Mesothelial cell of epicardium (in vitro differentiated cells): ENCODE measurements at places on chromosomes 2 and 18. TPM values are rescaled to one million over a fixed set of nuclear protein-coding genes. Genes with fewer than 3 reads are reported as not detected.

- no peaks in the 10 kb centered on the region for H3K27me3 ChIP-seq
- peaks cover 36% of the 10 kb centered on the region for H3K4me1 ChIP-seq
- DNase-seq, result no peak
- H3K27ac ChIP-seq, result peak overlapping the region; percentile 45
- no peak overlapping the region for H3K4me3 ChIP-seq
Measured at GRCh38 chr2:190662754-190663153, 13.9 kb downstream of the NAB1 start.

DNA sequence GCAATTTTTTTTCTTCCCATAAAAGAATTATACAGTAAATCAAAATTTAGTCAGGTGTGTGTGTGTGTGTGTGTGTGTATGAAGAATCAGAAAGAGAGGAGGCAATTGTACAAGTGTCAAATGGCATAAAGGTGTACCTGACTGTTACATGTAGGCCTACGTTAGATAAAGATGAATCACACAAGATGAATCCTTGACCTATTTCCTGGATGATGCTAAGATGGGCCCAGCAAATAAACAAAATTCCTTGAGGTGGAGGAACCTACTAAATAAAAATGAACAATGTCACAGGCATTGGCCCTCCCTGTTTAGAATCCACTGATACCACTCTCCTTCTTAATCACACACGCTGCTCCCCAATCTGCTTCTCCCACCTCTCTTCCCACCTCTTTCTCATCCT is 79.7 kb upstream of the LRATD1 start:
- H3K36me3 ChIP-seq, result no peaks in the 10 kb centered on the region
- H3K4me3 ChIP-seq, result no peak overlapping the region
- no peak overlapping the region for H3K27ac ChIP-seq
- H3K27me3 ChIP-seq, result no peaks in the 10 kb centered on the region
- DNase-seq, result no peak
- H3K4me1 ChIP-seq, result peaks cover 5% of the 10 kb centered on the region

- peak overlapping the region; percentile 67 for H3K4me3 ChIP-seq
- no peaks in the 10 kb centered on the region for H3K27me3 ChIP-seq
- DNase-seq, result no peak
- peak overlapping the region; percentile 97 for H3K27ac ChIP-seq
Measured at GRCh38 chr2:218405746-218406208, 6.1 kb downstream of the CTDSP1 start.

- no peaks in the 10 kb centered on the region for H3K36me3 ChIP-seq
- H3K4me1 ChIP-seq, result no peaks in the 10 kb centered on the region
- H3K27ac ChIP-seq, result no peak overlapping the region
- H3K27me3 ChIP-seq, result peaks cover 2% of the 10 kb centered on the region
- no peak overlapping the region for H3K4me3 ChIP-seq
- DNase-seq, result no peak
Measured at GRCh38 chr2:35356332-35356731, 999.2 kb upstream of the CRIM1 start.

The AKAIN1 gene
- not detected in 3 replicates for total RNA-seq
